ENCODE measurements at places on chromosomes 5 and 9.

DNA sequence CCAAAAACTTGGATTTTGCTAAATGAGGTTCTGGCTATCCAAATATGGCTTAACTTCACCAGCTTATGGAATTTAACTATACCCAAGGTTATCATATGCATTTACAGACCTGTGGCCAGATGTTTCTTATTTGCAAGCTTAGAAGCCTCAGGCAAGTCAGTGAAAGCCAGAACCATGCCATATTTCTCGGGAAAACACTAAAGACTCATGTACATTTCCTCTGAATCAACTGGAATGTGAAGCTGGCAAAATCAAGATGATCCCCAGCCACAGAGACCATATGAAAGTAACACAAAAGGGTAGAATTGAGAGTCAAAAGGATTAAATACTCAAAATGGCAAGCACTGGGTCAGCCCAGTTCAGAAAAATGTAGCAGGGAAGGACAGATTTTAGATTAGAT lies 76.4 kb upstream of the SLC1A1 start:
- DNase-seq = no peak

DNA sequence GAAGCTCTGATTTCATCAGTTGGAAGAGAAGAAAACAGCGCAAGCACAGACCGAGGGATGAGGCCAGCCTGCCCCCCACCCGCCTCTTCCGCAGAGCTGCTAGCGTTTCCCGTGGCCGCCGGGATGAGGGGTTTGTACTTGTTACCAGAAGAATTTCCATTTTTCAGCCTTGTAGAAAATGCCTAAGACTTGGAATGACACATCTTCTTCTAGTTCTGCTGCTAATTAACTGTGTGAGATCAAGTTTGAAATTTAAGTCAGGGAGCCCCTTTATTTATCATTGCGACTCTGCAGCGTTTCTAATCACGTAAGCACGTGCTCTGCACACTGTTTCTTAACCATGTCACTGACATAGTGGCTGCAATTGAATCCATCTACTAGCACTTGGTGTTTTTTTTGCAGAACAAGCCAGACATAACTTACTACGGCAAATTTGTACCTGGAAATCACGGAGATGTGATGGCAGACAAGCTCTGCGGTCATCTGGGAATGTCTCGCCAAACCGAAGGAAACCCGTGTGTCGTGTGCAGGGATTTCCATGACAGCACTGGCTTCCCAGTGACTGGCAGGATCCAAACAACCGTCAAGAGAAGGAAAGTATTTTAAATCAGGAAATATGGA lies 41.8 kb upstream of the ROR2 start:
- DNase-seq = no peak

DNA sequence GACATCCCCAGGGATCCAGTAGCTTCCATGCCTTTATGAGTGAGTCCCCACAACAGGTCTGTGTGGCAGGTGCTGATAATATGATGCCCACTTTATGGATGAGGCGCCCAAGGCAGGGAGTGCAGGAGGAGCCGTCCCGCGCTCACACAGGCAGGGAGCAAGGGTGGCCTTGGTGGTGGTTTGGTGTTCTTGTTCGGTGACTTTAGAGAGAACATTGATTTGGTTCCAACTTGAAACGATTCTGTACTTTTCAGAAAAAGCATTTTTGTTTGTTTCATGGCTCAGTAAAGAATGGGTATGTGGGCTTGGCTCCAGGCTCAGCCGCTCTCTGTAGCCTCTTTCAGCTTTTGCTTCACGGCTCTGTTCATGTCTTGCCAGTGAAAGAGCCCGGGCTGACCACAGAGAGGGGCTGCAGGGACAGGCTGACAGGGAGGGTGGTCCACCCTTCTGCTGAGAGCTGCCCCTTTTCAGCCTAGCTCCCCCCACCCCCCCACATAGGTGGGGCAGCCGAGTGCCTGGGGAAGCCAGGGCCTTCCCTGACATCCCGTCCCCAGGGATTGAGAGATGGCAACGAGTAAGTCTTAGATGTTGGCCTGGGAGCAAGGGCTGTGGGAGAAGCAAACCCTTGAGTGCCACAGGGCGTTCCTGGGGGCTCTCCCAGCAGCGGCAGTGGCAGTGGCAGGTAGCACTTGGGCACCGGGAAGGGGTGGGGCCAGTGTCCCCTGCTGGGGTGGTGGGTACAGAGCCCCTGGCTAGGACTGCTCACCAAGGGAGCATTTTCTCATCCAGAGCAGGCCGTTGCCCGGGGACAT lies 28.0 kb downstream of the NCS1 start:
- DNase-seq = no peak

- no peak for DNase-seq
Measured at GRCh38 chr5:37029436-37029835, 152.9 kb downstream of the NIPBL start.

DNA sequence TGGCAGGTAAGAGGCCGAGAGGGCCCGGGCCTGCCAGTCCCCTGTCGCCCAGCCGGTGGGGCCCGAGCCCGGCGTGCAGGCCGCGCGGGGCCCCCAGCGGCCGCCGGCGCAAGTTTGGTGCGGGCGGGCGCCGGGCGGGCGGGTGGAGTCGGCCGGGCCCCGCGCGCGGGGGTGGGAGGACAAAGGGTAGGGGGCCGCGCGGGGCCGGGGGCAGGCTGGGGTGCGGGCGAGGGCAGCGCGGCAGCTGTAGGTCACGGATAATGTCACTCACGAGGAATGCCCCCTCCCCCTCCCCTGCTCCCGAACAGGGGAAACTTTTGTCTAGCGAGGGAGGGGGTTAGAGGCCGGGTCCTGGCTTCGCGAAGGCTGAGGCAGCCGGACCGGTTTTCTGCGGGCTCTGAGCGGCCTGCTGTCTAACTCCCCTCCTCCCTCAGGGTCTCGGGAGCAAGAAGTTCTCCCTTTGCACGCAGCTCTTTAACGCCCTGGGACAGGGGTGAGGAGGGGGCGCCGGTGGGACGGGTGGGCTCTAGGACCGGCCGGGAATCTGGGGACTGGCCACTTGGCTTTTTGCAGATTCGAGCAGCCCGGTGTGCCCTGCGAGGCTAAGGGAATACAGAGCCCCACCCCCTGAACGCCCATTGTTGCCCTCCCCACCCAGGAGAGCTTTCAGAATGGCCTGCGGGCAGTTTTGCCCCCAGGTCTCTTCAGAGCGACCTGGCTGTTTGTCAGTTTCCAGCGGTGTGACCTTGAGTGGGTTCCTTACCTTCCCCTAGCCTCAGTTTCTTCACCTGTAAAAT lies 21.3 kb upstream of the NDST1 start:
- peak; percentile 70 for DNase-seq

- no peak for DNase-seq
Measured at GRCh38 chr9:134057751-134058701, 9.8 kb downstream of the BRD3 start.

DNA sequence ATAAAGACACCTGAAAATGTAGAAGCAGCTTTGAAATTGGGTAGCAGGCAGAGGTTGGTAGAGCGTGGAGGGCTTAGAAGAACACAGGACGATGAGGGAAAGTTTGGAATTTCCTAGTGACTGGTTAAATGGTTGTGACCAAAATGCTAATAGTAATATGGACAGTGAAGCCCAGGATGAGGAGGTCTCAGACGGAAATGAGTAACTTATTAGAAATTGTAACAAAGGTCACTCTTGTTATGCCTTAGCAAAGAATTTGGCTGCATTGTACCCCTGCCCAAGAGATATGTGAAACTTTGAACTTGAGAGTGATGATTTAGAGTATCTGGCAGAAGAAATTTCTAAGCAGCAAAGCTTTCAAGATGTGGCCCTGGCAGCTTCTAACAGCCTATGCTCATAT lies 382.5 kb downstream of the KCNN2 start:
- DNase-seq = no peak

DNA sequence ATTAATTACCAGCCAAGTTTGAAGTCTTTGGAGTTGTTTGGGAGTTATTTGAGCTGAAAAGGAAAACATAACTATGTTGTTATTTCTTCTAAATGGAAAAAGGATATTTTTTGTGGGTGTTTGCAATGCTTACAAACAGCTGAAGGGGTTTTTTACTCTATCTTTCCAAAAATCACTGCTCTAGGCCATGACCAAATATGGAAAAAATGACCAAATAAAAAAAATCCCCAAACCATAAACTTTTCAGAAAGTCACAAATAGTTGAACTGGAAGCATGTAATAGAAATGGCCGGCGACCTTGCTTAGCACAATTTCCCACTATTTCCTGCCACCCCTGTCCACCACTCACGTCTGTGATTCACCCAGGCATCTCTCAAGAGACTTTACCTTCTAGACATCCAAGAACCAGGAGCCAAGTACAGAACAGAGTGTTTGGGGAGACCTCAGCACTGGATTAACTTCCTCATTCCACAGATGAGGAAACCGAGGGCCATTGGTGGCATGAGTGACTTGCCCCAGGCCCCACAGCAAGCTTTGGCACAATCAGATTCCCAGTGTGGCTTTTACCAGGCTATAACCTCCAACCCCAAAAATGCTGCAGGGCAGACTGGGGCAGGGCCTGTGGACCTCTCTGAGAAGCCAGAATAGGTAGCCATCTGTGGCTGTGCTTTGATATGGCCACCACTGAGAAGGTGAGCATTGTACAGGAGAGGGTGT lies 84.5 kb downstream of the NRG2 start:
- DNase-seq = no peak

DNA sequence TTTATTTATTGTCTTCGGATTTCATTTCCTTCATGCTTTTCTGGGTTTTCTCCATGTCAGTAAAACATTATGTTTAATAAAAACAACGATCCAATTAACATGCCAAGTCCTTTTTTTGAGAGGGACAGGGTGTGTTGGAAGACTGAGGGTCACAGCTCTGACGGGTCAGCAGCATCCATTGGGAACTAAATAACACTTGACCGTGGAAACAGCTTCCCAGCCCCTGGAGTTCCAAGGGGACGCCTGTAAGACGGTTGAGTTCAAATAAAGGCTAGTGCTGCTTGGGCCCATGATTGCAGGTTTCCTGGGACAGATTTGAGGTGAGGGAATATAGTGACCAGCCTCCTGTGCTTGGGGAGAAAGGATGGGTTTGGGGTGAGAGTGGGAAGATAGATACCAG lies 30.4 kb upstream of the NEURL1B start:
- DNase-seq = no peak

DNA sequence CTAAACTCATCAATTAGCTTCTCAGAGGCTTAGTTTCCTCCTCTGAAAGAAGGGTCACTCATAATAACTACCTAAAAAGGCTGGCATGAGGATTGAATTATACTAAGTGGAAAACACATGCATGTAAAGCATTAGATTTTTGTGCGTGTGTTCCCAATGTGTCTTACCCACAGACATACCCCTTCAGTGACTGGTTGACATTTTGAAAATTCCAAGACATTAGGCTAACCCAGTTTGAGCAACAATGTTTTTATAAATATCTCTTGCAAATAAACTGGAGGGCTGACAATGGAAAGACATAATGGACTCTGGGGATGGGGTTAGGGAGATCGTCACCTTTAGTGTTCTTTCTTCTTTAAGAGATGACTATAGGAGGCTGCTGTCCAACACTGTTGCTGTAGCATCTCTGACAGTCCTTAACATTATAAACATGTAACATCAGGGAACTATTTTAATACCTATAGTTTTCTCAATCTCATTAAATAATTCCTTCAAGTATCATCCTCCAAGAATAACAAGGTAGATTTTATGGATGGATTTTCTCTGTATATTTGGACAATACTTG lies 24.3 kb downstream of the HMHB1 start:
- no peak for DNase-seq

DNA sequence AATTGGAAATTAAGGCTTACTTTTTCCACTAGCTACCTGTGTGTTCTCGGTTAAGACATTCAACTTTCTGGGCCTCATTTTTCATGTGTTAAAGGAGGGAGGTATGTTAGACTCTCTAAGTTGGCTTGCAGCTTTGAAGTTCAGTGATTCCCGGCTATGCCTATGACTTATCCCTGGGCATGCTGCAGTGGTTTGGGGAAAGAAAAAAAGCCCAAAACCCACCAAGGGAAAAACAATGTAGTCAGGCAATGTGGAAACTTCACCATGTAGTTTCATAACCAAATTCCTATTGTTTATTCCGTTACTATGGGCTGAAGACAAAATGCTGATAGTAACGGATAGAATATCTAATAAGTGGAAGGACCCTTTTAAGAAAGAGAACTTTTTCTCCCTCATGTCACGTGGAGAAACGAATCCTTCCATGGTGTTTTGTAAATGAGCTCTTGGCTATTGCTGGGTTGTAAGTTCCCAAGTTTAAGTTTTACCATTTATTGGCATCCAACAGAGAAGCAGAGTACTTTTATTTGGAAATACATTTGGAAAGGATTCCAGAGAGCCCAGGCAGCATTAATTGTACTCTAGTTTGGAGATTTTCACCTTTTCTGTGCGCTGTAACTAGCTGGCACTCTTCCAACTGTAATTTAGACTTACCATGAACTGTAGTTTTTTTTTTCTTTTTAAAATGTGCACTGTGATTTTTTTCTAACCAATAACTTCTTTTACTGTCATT lies 84.9 kb upstream of the MPDZ start:
- no peak for DNase-seq

DNA sequence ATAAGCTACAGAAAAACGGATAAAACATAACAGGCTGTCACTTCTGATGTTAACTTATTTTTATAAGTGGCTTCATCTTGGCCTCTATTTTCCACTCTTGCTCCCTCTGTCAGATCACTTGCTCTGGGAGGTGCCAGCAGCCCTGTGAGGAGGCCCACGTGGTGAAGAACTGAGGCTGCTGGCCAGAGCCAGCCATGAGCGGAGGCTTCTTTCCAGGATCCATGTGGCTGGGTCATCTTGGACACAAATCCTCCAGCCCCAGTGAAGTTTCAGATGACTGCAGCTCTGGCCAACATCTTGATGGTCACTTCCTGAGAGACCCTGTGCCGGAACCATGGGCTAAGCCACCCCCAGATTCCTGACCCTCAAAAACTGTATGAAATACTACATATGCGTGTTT lies 7.5 kb upstream of the CMBL start:
- DNase-seq = no peak

DNA sequence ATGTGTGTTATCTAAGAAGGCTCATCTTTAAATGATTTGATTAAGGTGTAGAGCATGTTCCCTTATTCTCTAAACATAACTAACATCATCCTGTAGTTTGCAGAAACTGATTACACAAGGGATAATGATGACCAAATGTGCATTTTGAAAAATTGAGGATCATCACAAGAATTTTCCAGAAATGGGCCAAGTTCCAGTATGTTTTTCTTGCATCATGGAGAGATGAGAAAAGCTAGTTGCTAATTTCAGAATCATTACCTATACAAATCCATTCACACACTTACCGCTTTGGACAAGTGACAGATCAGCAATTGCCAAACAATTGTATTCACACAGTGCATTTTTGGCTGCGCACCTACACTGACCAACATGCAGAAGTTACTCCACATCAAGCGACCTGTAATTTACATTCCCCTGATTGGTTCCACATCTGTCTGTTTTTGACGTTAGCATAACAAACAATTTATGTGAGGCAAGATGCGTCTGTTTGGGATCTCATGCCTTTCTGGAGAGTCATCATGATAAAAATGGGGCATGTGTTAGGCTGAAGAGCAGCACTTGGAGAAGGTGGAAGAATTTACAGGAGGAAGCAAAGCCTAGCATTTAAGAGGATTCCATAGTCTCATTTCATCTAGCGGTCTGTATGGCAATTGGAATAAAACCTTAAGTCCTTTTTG lies 2.8 kb upstream of the BNC2 start:
- DNase-seq = no peak

GRCh38 chr9:102456562-102456961 lies 538.6 kb upstream of the CYLC2 start:
- DNase-seq = no peak

All from GM20000 (cell line).